ENCODE measurements at places on chromosomes 16 and 17.

- no peak for DNase-seq
Observed at GRCh38 chr17:29376667-29377270, 13.4 kb upstream of the TAOK1 start.

- DNase-seq: peak; percentile 24
Observed at GRCh38 chr17:80558046-80558445, 13.4 kb downstream of the RPTOR start.

DNA sequence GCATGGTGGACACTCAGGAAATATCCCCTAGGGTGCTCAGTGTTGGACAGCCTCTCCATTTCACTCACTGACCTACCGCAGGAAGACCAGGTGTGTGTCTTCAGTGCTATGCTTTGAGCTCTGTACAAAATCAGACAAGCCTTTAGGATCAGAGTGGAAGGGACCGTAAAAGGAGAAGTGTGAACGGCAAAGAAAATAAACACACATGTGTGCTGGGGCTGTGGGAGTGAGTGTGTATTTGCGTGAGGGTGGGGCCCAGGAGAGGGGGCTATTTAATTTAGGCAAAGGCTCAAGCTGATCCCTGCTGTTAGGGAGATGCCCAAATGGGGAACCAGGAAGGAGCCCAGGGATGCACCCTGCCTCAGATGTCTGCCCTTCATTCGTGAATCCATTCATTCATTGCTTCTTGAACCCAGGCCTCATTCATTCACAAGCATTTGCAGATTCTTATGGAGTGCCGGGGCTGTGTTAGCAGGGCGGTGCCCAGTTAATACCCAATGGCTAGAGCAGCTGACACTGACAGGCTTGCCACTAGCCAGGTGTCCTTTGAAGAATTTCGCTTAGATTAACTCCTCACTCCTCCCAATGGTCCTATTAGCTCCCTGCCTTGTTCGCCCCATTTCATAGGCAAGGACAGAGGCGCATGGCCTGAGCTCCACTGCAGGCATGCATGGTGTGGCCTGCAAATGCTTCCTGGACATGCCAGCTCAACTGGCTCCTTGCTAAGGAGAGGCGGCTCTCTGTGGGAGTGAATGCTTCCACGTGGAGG, 296.7 kb upstream of the FOXF1 start:
- DNase-seq: no peak

- no peak for DNase-seq
Observed at GRCh38 chr17:9336817-9337216, 238.8 kb downstream of the STX8 start.

GRCh38 chr17:82400830-82401229, 17.3 kb upstream of the HEXD start:
- DNase-seq: peak; percentile 22

- DNase-seq: no peak
Observed at GRCh38 chr17:48239603-48239995, 132.0 kb downstream of the SNX11 start.

GRCh38 chr16:78443542-78444364, 344.3 kb downstream of the WWOX start:
- no peak for DNase-seq

GRCh38 chr17:18004345-18004744, 31.7 kb downstream of the DRC3 start:
- no peak for DNase-seq

- DNase-seq: no peak
Observed at GRCh38 chr17:74532115-74532514, 840 bp upstream of the CD300LB start.

- DNase-seq: no peak
Observed at GRCh38 chr16:6247775-6248174, 1084.9 kb upstream of the RBFOX1 start.

- no peak for DNase-seq
Observed at GRCh38 chr17:72887917-72888316, 204.6 kb downstream of the SLC39A11 start.

DNA sequence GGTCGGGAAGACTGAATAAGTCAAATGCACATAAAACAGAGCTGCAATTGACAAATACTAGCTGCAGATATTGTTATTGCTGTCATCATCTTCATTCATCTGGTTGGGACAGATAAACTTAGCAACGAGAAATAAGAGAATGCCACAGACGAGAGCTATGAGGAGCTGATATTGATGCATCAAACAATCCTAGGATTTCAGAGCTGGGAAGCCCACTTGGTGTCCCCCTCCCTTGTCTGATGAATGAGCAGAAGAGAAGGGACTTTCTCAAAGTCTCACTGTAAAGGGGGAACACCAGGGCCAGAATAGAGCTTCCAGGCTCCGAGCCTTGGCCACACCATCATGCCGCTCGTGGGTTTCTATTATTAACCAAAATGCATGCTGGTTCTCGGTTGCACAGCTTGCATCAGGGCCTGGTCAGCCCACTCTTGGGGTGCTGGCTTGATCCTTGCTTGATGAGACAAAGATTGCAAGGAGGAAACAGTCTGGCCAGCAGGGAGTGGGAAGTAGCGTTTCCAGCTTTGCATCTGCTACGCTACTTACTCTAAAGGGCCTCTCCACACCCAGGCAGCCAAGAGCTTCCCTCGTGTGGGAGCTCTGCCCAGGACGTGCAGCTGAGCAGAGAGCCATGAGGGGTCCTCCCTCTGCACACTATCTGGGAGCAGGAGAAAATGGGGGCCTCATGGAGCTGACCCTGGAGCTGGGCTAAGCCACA, 28.4 kb upstream of the EMP2 start:
- no peak for DNase-seq

GRCh38 chr16:1734123-1734522, 28.1 kb downstream of the MAPK8IP3 start:
- no peak for DNase-seq

DNA sequence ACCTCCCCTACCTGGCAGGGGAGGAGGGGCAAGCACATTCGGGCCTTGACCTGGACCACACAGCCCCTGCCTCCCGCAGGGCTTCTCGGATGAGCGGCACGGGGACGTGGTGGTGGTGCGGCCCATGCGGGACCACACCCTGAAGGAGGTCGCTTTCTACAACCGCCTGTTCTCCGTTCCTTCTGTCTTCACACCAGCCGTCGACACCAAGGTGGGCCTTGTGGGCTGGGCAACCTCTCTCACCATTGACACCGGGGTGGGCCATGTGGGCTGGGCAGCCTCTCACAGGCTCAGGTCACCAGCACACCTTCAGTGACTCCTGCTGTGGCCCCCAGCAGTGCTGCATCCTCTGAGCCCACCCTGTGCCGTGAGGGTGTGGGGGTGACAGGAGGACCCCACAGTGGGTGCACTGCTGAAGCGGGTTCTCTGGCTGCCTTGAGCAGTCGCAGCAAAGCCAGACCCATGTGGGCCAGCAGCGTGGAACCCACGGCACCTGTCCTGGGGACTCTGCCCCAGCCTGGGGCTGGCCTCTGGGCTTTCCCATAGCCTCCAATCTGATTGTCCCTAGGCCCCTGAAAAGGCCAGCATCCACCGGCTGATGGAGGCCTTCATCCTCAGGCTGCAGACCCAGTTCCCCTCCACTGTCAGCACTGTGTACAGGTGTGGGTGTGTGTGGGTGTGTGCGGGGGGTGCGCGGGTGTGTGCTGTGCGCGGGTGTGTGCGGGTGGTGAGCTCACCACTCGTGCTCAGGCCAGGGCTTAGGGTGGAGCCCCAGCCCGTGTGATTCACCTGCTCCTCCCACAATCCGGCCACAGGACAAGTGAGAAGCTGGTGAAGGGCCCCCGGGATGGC, 7.5 kb downstream of the CTU2 start:
- no peak for DNase-seq

DNA sequence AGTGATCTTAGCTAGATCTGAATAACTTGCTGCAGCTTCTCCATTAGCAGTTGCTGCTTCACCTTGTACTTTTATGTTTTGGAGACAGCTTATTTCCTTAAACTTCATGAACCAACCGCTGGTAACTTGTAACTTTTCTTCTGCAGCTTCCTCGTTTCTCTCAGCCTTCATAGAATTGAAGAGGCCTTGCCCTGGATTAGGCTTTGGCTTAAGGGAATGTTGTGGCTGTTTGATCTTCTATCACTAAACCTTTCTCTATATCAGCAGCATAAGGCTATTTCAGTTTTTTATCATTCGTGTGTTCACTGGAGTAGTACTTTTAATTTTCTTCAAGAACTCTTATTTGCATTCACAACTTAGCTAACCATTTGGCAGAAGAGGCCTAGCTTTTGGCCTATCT, 21.5 kb upstream of the TMEM92 start:
- DNase-seq: no peak

DNA sequence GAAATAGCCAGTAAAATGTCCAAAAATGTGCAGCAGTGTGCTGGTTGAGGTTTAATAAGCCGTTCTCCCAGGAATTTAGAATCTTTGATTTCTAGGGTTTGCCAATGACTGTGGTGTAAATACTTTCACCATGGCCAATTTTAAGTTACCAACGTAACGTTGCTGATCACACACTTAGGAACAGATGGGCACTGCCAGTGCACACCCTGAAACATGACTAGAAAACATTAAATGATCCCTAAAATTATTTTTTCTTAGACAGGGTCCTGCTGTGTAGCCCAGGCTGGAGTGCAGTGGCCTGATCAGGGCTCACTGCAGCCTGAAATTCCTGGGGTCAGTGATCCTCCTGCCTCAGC, 3.2 kb downstream of the CA5A start:
- no peak for DNase-seq

DNA sequence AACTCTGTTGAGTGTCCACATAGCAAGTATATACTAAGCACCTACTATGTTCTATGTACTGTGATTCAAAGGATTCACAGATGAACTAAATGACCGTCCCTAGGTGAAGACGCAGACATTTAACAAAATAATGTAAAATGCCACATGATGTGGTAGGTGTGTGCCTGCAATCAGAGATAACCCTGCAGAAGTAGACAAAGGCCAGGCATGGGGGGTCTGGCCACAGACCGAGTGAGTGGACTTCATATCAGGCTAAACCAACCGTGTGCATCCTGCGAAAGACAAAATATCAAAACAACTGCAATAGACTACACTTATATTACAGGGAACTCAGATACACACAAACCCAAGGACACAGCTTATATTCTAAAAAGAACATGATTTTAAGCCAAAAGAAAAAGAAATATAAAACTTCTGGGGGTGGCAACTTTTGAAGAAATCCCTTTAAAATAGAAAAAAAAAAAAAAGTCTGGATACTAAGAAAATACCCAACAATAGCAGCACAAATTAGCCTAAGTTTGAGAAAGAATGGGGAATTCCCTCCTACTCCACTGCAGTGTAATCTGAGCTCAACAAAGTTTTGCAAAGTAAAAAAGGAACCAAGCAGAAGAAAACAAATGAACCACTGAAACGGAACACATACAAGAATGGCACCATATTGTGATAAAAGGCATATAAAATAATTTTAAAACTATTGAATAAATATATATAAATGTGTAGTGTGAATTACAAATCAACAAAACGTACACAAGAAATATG, 12.3 kb downstream of the HSDL1 start:
- DNase-seq: no peak

GRCh38 chr16:24346734-24347133, 90.6 kb downstream of the CACNG3 start:
- DNase-seq: no peak

DNA sequence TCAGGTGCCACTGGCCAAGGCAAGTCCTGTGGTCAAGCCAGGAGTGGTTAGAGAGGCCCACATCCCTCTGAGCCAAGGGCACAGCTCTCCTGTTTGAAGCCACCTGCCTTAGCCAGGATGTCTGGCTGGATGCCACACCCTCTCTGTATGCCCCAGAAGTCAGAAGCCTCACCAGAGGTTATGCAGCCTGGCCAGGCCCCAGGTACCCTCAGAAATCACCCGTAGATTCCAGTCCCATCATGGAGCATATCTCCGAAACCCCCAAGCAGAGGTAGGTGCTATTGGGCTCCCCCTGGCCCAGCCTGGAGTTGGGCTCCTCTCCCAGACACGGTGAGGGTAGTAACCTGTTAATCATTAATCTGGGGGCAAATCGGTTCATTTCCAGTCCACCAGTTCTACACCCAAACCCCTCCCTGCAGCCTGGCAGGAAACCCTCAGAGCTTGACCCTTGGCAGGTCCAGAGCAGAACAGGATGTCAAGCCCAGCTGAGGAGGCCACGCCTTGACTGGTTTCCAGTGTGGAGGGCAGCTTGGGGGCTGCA, 60.6 kb upstream of the TMEM97 start:
- DNase-seq: no peak

GRCh38 chr17:30173649-30174048, 57.0 kb downstream of the NSRP1 start:
- DNase-seq: no peak

GRCh38 chr16:53080345-53081031, 25.7 kb downstream of the CHD9 start:
- no peak for DNase-seq

GRCh38 chr17:77304051-77304745, 163.4 kb downstream of the SEC14L1 start:
- DNase-seq: no peak

DNA sequence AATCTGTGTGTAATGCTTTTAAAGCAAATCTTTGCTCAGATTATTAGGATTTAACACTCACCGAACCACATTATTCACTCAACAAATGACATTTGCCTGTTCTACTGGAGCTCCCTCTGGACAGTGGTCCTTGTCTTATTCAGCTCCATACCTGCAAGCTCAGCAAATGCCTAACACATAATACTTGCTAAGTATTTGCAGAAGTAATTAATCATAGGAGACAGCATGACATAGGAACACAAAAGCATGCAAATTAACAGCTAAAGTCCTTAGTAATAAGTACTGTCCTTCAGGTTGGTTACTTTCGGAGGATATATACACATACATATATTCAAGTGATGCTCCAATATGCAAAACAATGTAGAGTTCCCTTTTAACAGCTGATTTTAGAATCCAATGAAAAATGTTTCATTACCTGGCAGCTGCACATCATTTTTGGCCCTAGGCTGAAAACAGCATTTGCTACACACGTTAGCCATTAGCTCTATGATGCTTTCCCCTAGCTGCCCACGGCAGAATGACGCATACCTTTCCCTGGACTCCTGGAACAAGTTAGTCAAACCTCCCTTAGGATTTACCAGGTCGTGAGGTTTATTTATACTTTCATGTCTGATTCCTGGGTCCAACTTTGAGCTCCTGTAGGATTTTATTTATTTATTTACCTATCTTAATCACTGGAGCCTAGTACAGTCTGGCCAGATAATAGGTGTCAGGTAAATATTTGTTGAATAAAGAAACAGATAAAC, 8.6 kb downstream of the BRD7 start:
- no peak for DNase-seq

- no peak for DNase-seq
Observed at GRCh38 chr16:48413272-48413671, 28.1 kb upstream of the SIAH1 start.

DNA sequence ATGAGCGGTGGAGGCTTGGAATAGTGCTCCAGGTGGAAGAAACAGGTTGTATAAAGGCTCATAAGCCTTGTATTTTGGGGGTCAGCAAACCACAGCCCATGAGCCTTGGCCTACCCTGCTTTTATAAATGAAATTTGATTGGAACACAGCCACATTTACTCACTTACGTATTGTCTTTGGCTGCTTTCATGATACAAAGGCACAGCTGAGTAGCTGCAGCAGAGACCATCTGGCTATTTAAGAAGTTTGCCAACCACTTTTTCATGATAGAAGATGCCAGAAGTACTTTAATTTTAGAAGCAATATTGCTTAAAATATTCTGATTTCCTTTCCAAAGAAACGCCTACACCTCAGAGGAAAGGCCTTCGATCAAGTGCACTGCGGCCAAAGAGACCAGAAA, 73.8 kb downstream of the C17orf58 start:
- no peak for DNase-seq
